ENCODE measurements at places on chromosomes 3 and 15. TPM values are rescaled to one million over a fixed set of nuclear protein-coding genes. Genes with fewer than 3 reads are reported as not detected.
A peak's percentile ranks its signal among the peaks of the same experiment; 100 is the strongest.

- no peak overlapping the region for H3K4me3 ChIP-seq
- no peak overlapping the region for H3K27ac ChIP-seq
- peak; percentile 21 for DNase-seq
- H3K27me3 ChIP-seq = peaks cover 11% of the 10 kb centered on the region
- no peaks in the 10 kb centered on the region for H3K4me1 ChIP-seq
Measured at GRCh38 chr3:120506828-120507774, 56.3 kb upstream of the FSTL1 start.

DNA sequence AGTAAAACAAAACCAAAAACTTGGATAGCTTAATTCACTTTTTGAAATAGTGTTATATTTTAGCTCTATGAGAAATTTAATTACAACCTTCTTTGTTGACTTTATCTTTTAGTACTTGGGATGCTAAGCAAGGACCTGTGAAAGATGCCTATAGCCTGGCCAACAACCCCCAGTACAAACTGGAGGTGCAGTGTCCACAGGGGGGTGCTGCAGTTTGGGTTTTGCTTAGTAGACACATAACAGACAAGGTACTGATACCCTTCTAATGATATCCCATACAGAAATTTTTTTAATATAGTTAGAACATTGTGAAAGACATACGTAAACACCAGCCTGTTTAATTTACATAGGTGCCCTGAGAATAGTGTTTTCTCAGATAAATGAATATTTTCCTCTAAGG is 35.3 kb downstream of the CAPN7 start:
- no peak overlapping the region for H3K27ac ChIP-seq
- peak; percentile 57 for DNase-seq
- H3K4me3 ChIP-seq = no peak overlapping the region
- H3K36me3 ChIP-seq = peaks cover 47% of the 10 kb centered on the region

Gene CYB561D2
- total RNA-seq = 43.6 TPM

Gene CACNA2D3
- not detected for total RNA-seq

Gene B3GALNT1
- total RNA-seq = 19.7 TPM

Measured in activated CD8-positive, alpha-beta T cell treated with anti-CD3 and anti-CD28 coated beads, Interleukin-2, amount 10 ng/mL, durations not matched to agents 7 days and 5 days (primary cell).